Epithelial cell of esophagus (primary cell): ENCODE measurements at places on chromosomes 5 and 9.

GRCh38 chr9:104794070-104794469 lies 30.1 kb downstream of the NIPSNAP3B start:
- DNase-seq, result no peak

- no peak for DNase-seq
Observed at GRCh38 chr9:83005361-83005760, 57.6 kb downstream of the RASEF start.

- DNase-seq, result peak; percentile 96
Observed at GRCh38 chr5:168288349-168289245, 2.8 kb upstream of the WWC1 start.

DNA sequence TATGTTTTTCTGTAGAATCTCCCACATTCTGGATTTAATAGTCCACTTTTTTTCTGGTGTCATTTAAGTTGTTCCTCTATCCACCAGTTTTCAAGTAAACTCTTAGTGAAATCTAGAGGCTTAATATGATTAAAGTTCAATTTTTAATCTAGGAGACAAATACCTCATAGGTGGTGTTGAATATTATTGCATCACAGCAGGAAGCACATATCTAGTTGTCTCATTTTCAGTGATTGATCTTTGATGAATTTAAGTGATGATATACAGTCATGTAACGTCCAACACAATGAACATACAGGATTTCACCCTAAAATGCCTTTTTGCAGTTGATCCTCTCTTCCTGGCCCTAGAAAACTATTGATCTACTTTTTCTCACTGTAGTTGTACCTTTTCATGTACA lies 152.3 kb downstream of the NIPBL start:
- no peak for DNase-seq

DNA sequence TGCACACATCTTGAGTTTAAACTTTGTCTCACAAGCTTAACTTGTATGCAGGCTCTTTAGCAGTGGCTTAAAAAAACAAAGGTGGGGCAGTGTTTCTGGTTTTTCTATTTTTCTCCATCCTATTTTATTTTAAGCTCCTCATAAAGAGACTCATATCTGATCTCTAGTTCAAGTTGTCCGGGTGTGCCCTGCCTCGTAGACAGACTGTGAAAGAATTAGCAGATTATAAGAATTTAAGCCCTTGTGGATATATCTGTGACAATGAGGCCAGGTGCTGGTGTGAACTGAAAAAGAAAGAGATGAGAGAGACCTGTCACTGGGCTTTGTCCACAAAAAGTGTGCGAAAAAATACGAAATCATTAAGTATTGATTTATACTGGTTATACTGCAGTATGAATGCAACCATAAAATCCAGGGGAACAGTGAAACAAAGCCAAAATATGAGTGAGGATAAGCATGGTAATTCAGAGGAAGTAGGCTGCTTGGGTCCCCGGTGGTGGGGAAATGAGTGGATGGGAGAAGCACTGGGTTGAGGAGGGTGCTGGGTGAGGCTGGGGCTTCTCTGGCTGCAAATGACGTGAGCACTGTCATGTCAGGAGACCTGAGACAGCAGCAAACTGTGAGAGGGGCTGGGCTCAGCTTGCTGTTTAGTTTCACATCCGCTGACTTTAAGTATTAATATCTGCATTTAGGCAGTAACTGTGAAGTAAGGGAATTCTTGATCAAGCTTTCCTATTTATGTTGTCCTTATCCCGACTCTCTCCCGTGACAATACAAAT lies 179.7 kb upstream of the ANKRD55 start:
- DNase-seq, result no peak

DNA sequence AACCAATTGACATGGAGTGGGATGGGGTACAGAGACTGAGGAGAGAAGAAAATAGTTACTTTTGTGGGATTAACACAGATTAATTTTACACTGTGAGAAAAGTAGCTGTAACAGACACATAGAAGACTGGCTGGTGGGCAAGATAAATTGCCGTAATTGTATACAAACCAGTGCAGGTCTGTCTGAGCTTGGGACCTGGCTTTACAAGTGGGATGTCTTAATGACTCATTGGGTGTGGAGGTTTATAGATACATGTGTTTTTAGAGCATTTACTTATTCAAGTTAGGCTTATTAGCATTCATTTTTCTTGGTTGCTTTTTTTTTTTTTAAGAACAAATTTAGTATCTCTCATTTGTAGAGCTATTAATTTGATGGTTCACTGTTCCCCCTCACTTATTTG lies 37.5 kb downstream of the SLC44A1 start:
- DNase-seq, result peak; percentile 63

DNA sequence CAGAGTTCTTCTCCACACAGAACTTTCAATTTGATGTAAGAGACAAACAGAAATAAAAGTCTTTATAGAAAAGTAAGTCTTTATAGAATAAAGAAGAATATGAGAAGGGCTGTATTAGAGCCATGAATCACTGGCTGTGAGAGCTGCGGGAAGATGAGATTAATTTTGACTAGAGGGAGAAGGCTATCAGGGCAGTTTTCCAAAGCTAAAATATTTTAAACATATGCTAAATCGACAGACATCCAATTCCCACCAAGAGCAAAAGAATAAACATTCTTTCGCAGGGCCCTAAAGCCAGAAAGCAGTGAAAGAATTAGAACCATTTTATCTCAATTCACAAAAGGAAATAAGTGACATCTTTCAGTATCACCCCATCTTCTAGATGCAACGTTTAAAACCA lies 208.3 kb upstream of the MAP3K1 start:
- no peak for DNase-seq

GRCh38 chr5:141494761-141495452 lies 6.0 kb downstream of the PCDHGC5 start:
- no peak for DNase-seq

DNA sequence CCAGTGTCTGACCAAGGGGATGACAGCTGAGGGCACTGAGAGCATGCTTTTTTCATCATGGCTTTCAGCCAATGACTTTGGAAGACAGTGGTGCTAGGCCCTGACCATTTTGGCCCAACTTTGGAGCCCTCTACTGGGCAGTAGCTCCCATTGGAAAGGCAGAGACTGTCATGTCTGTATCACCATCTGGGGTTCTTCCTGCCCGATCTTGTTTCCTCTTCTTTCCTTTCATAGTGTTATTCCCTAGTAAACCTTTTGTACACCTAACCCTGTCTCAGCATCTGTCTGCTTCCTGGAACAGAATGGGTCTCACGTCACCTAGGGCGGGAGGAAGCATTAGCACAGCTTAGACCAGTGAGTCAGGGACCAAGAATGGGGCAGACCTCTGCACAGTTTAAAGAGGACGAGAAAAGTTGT lies 97.4 kb upstream of the MAST4 start:
- peak; percentile 94 for DNase-seq

DNA sequence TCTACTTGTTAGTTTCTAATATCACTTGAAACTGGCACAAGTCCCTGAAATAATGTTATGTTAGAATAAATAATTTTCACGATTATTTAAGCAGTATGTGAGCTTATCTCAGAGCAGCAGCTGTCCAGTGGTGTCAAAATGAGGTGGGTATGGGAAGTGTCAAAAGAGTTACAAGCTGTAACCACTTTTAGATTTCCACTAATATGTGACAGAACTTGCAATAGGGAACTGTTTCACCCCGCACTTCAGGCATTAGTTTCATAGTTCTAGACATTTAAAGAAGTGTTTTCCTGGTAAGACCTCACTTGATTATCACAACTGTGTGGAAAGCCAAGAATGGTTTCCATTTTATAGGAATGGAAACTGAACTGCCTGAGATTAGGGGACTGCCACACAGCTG lies 2.9 kb upstream of the ISCA1 start:
- no peak for DNase-seq

DNA sequence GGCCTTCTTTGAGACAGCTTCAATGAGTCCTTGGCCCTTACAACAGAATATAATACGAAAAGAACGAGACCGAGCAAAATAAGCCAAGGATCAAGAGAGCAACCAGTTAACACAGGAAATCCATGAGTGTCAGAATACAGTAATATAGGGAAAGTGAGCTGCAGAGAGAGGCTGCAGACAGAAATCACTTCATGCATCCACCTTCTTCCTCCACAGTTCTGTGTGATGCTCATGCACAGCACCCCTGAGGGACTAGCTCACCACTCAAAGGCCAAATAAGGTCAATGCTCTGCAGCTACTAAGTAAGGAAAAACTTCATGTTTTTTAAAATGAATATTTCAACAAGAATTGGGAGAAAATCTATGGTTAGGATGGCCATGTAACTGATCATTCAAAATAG lies 257.1 kb downstream of the MCTP1 start:
- DNase-seq, result no peak

GRCh38 chr9:130265431-130266235 lies at the start of gene HMCN2:
Gene HMCN2 (plus strand): TSS chr9:130265760. CDS start chr9:130265879, 119 bp downstream.
- peak; percentile 34 for DNase-seq

- DNase-seq, result no peak
Observed at GRCh38 chr9:115957585-115957984, 196.0 kb upstream of the PAPPA start.

DNA sequence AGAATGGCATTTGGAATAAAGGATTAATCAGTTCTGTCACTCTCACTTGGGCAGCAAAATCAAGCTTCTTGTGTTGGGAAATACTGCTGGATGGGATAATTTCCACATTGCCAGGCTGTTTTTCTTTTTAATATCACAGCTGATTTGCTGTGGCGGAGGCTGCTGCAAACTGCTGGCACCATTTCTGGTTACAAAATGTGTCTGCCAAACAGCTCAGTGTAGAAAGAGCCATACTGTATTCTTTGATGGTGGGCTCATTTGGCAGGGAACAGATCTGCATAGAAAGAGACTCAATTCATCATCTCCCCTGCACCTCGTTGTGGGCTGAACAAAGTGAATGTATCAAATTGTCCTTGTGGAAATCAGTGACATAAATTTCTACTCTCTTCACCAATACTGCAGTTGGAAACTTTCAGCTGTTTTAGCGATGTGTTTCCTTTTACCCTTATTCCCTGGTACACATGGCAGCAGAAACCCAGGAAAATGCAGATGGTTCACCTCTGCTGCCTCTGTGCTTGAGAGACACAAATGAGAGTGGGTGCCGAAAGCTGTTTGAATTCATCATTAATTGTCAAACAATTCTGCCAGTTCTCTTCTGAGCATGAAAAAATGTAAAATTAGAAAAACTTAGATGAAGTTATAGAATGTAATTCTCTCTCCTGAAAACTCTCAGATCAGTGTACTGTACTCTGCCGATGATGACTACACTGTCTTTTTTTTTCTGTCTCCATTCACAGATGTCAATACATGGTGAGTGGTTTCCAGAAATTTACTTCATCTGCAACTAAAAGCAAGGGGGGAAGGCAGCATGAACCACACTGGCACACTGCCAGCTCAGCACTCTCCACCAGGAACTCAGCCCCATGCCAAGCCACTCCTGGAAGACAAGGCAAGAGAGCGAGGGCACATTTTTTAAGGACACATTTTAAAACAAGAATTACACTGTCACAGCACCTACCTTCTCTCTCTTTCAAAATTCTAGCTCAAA lies 75.0 kb downstream of the HMHB1 start:
- DNase-seq, result peak; percentile 48

DNA sequence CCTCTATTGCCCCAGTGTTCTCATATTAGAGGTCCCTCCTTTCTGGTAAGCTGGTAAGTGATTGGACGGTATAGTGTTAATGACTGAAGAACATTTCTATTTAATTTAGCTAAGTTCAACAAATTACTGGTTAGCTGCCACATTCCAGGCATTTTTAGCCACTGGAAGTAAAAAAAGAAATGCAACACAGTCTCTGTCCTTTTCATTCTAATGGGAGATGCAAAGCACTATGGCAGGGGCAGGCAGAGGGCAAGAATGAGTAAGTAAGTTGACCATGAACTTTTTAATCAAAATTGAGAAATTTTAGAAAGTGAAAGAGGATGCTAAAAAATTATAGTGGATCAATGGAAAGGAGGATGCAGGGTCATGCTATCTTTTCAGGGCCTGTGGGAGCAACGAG lies 137.4 kb downstream of the GPBP1 start:
- DNase-seq, result no peak

DNA sequence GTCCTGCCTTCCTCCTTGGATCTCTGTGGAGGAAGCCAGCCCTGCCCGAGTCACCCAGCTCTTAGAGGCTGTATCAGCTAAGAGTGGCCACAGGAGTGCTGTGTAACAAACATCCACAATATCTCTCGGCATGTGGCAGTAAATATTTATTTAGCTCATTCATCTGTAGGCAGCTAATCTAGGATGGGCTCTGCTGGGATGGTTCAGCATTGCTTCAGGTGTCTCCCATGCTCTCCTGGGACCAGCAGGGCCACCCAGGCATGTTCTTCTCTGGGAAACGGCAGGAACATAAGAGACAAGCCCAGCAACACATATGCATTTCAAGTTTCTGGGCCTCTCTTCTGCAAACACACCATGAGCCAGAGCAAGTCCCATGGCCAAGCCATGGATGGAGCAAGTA lies 56.1 kb downstream of the HRH2 start:
- DNase-seq, result no peak

- DNase-seq, result no peak
Observed at GRCh38 chr5:52731274-52732027, 56.3 kb upstream of the ITGA1 start.

DNA sequence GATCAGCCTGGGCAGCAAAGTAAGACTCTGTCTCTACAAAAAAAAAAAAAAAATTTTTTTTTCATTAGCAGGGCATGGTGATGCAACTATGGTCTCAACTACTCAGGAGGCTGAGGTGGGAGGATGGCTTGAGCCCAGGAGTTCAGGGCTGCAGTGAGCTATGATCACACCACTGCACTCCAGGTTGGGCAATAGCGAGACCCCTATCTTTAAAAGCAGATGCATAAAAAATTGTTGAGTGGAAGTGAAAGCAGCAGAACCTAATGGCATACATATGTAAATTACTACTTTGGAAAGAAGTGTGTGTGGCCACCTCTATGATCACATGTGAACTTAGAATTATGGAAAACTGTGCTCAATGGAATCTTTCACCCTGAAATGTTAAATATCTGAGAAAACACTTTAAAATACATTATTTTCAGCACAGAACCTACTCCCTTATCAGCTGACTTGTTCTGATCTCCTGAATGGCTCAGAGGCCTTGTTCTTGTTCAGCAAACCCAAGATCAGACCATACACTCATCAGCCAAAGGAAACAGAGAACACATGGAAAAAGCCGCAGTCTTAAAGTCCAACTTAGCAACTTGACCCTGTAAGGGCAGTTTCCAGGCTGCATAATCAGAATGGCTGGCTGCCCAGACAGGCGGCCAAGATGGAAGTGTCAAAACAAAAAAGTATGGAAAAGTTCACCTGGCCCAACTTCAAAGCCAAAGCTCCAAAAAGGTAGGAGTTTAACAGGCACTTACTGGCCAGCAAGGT lies 56.5 kb downstream of the SIL1 start:
- no peak for DNase-seq

DNA sequence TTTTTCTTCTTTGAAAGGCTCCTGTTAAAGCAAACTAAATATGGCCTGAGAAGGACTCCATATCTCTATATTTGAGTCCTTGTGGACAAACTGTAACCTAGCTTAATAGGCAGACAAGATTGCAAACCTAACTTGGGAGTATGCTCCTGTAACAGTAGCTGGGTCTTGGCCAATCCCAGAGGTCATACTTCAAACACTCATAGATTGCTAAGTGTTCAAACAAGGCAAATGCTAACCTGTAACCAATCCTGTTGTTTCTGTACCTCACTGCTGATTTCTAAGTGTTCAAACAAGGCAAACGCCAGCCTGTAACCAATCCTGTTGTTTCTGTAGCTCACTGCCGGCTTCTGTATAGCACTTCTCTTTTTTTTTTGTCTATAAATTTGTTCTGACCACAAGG lies 50.6 kb upstream of the CLK4 start:
- peak; percentile 35 for DNase-seq

- peak; percentile 48 for DNase-seq
Observed at GRCh38 chr9:14209399-14210345, 104.3 kb downstream of the NFIB start.

GRCh38 chr5:119315516-119315949 lies 40.3 kb upstream of the TNFAIP8 start:
- DNase-seq, result peak; percentile 68

GRCh38 chr5:66326276-66326675 lies 182.2 kb downstream of the SREK1 start:
- no peak for DNase-seq
